Kidney tubule cell (primary cell): ENCODE measurements at places on chromosomes 11 and 22.

- no peak for DNase-seq
These were observed 82.9 kb downstream of the MIAT start for GRCh38 chr22:26740253-26740652.

GRCh38 chr11:116164843-116165242, 607.9 kb downstream of the BUD13 start:
- DNase-seq: no peak

GRCh38 chr11:118343981-118344515, at the start of gene CD3G:
Gene CD3G, plus strand, starts transcription at chr11:118344344. Its CDS starts 80 bp downstream, at chr11:118344424.
- DNase-seq: no peak

DNA sequence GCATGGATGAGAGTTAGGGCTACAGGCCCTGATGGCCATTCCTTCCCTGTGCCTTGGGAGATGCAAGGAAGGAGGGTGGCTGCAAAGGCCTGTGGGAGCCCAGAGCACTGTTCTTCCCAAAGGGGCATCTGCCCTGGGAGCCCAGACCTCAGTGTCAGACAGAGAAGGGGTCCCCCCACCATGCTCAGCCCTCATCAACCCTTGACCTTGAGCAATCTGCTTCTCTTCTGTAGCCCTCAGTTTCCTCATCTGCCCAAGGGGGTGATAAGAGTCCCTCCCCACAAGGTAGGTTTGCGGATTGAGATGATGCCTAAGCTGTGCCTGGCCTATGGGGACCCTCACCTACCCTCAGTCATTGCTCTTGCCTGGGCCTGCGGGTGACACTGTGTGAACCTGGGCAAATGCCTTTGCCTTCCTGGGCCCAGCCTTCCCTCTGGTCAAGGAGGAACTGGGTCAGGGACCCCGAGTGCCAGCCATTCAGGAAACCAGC, 47.5 kb downstream of the IGLL5 start:
- no peak for DNase-seq

DNA sequence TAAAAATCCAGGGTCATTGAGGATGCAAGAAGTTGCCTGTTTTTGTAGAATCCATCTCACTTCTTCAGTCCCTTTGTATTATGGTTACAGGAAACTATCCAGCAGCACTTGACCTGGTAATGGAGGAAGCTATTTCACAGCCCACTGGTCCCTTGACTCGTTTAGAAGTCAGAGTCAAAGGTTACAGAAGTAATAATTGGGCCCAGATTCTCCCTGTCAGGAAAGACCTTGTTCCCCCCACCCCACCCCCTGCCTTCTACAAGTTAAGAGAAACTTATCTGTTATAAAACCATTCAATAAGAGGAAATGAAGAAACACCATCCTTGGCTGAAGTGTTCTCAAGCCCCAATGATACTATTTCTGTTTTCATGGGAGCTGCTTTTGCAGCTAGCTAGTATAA, 65.8 kb downstream of the CSTPP1 start:
- DNase-seq: no peak
